ENCODE measurements at places on chromosomes 12 and 14. TPM values are rescaled to one million over a fixed set of nuclear protein-coding genes. Genes with fewer than 3 reads are reported as not detected.

Gene CLEC4C
- total RNA-seq: not detected

Gene AMN
- total RNA-seq: not detected

Gene PMEL
- total RNA-seq: 10,199 TPM

Gene KLRG1
- total RNA-seq: 5.8 TPM

Gene CCDC38
- total RNA-seq: 0.16 TPM

Gene ASB2
- total RNA-seq: 3.8 TPM

Gene TMEM19
- 34.1 TPM for total RNA-seq

Gene HOTAIR
- not detected for total RNA-seq

Gene ZDHHC22
- 0.13 TPM for total RNA-seq

Gene MYO1H
- total RNA-seq: not detected

Gene TMTC1
- 12.7 TPM for total RNA-seq

Gene TMEM233
- not detected for total RNA-seq
